Left cardiac atrium (tissue), 4 donors: ENCODE measurements at places on chromosomes 3 and 15.

GRCh38 chr3:170423001-170423615 is 4.4 kb downstream of the CLDN11 start:
- no peak for DNase-seq

DNA sequence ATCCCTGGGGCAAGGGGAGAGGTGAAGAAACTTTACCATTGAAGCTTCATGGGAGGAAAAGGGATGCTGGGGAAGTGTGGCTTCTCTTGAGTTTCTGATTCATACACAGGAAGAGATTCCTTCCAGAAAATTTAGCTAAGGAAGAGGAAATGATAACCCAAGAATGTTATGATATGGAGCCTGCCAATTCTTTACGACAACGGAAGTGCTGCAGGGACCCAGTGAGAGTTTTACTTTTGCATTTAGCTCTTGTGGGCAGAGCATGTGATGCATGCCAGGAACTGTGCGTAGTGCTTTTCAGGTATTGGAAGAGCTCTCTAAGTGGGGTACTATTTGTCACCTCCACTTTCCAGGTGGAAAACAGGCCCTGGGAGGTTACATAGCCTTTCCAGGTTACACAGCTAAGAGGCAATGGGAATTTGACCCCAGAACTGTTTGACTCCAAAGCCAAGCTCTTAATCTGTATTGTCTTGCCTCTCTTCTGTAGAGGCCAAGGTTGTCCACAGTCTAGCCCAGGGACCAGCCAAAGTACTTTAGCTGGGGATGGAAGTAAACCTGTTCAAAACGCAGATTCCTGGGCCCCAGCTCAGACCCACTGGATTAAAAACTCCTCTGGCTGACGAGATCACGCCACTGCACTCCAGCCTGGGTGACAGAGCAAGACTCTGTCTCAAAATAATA is 23.0 kb downstream of the CMTM7 start:
- DNase-seq = peak; percentile 46

DNA sequence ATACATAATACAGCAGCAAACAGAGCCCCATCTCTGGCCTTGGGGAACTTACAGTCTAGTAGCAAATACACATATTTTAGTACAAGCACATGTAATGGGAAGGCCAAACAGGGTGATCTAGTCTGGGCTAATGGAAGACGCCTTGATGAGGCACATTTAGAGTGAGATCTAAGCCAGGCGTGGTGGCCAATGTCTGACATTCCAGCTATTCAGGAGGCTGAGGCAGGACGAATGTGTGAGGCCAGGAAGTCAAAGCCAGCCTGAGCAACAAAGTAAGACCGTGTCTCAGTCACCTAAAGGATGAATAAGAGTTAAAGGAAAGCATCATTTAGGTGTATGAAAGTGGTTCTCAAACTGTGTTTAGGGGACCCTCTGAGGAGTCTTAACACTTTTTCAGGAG is 291.9 kb downstream of the MAGI1 start:
- no peak for DNase-seq

DNA sequence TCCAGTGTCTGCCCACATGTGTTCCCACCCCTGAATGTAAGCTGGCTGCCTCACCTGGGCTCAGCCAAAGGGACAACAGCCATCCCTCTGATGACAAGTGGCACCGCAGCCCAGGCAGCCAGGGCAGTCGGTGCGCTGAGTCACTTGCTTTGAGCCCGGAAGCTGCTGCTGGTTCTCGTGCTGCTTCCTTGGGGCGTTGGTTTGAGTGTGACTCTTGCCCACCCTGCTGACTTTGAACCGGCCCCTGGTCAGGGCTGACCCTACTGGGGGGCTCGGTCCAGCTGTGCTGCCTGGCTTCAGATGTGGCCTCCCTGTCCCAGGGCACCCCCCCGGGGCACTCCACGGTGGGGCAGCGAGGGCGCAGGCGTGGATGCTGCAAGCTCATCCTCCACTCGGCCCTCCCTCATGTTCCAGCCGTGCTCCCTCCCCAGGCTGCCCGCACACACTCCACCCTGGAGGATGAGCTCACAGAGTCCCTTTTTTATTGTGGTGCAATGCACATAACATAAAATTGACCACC is 62.1 kb downstream of the EFCAB12 start:
- DNase-seq = no peak

DNA sequence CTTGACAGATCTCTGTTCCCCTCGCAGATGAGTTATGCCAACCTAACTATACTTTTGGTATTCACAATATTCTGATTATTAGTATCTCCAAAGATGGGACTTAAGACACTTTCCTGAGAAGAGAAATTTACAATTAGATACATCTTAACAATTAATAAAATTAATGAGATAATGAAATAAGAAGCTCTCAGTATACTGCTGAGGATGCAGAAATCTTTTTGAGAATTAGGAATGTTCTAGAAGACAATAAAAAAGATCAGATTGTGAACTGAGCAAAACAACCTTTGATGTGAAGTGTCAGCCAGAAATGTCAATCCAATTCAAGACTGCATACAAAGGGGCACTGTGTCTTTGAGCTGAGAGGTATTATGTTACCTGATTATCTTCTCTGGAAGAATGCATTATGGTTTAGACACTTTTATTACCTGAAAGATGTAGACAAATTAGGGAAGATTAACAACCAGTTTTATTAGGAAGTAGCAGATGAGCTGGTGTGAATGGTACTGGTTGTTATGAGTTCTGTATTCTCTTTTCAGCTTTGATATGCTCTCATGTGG is 262.9 kb downstream of the TIGIT start:
- DNase-seq = no peak

DNA sequence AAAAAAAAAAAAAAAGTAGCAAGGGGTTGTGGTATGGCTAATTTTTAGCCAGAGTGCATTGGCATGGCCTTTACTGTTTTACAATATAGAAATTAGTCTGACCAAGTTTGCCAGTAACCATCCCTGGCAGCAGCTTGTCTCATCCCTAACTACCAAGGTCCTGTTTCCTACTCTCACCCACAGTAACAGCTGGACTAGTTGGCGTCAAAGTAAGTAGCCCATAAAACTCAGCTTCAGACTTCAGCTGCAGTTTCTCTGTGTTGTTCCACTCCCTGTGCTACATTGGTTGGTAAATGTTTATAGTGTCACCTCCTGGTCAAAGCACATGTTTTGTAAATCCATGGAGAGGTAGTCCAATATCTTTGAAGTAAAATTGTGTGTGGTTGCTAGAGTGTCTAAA is 691.3 kb downstream of the ZPLD1 start:
- no peak for DNase-seq

DNA sequence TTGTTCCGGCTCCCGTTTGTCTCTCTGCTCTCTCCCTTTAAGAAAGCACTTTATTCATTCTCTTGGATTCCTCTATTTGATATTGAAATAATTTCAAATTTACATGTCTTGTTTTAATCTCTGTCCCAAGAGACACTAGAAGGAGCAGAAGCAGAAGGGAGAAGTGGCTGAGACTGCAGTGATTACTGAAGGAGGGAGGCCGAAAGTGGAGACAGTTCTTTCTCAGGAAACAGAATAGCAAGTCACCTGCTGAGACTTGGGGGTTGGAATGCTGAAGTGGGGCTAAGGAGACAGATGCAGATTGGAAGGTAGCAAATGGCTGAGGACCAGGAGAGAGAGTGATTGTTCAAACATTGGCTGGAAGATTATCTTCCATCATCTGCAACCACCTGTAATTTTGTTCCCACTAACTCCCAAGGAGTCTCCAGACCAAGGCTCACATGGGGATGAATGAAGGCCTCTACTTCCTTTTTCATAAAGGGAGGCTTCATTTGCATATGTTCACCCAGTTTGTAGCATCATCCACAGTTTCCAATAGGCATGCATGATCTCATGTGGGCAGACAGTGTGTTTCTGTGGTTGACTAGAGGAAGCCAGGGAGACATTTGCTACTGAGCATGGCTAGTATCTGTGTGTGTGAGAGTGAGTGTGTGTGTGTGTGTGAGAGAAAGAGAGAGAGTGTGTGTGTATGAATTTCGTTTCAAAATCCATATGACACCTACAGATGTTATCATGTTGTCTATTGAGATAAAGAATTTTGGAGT is 24.0 kb downstream of the LTF start:
- DNase-seq = no peak

GRCh38 chr15:66164788-66165187 is 88.8 kb downstream of the MEGF11 start:
- no peak for DNase-seq

DNA sequence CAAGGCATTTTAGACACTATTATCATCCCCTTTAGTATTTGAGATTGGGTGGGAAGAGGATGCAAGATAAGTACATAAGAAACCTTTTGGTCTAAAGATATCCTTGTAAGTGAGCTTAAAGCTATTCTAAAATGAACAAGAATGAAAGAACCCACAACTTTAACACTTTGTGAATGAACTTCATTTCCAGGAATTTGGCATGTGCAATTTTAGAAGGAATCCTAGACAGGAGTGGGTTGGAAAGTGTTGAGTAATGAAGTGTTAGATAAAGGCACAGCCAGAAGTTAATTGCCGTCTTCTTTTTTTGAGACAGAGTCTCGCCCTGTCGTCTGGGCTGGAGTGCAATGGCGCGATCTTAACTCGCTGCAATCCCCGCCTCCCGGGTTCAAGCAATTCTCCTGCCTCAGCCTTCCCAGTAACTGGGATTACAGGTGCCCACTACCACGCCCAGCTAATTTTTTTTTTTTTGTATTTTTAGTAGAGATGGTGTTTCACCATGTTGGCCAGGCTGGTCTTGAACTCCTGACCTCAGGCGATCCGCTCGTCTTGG is 13.2 kb upstream of the TEX9 start:
- DNase-seq = no peak

GRCh38 chr3:66450390-66451022 is 50.3 kb downstream of the LRIG1 start:
- DNase-seq = peak; percentile 69

DNA sequence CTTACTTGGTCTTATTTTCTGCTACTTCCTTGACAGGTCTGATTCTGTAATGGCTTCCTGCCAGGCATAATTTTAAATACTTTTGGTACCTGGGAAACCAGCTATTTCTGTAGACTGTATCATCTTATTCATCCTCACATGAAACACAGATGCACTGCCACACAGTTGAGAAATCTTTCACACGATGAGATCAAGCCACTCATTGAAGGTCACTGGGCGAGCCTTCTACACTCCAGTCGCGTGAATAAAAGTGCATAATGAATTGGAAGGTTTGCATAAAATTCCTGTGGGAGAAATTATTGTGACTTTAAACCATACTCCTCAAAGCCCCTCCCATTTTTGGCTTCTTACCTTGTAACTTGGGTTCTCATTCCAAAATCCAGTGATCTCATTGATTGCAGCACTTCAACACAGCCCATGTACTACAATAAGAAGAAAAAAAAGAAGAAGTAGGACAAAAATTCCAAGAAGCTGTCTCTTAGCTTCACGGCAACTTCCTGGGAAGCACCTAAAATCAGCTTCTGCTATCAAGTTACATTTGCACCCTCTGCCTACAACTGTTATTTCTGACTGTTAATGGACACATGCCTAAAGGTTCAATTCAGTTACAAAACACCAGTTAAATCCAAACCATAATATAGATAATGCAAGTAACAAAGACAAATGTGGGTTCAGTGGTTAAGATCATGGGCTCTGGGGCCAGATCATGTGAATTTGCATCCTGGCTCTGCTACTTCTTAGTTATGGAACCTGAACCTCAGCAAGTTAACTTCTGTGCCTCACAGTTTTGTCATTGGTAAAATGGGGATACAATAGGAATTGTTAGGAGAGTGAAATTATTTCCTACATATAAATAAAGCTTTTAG is 39.0 kb downstream of the SHC4 start:
- no peak for DNase-seq
